ENCODE measurements at places on chromosomes 11 and 22.

- no peak for DNase-seq
These were observed 45.3 kb upstream of the HMGXB4 start for GRCh38 chr22:35212009-35212408.

GRCh38 chr11:35980686-35981390 is 37.0 kb downstream of the LDLRAD3 start:
- DNase-seq, result no peak

GRCh38 chr11:47257517-47258316 is at the start of gene NR1H3:
NR1H3 (plus strand) TSS chr11:47257996; CDS start chr11:47259217, 1,221 bp downstream.
- peak; percentile 58 for DNase-seq

- DNase-seq, result no peak
These were observed 5.8 kb downstream of the CYB5R2 start for GRCh38 chr11:7667460-7667859.

DNA sequence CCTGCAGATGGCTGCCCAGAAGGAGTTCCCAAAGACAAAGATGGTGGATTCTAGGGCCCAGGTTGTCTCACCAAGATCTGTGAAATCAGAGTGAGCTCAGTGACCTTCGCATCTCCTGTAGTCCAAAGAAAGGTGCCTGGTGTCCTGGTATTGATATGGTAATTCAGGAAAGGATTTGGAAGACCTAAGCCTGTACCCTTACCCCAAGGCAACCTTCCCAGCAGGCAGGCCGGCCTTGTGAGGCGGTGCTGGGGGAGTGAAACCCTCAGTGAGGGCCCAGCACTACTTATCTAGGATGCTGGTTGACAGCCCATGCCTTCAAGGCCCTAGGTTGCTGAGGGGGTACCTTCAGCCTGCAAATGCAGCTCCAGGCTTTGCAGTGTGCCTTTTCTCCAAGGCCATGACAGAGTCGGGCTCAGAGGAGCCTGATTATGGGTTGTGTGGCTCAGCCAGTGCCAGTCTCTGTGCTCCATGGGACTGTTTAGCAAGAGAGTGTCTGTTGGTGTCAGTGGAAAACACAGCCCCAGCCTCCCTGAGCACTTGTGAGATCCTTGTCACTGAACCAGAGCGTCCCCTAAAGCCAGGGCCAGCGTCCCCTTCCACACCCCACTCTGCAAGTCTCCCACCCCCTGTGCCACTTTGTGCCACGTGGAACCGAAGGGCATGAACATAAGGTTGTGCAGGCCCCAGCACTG is 72.8 kb upstream of the MYOD1 start:
- no peak for DNase-seq

- DNase-seq, result no peak
These were observed 24.5 kb downstream of the DUSP8 start for GRCh38 chr11:1547467-1548098.

DNA sequence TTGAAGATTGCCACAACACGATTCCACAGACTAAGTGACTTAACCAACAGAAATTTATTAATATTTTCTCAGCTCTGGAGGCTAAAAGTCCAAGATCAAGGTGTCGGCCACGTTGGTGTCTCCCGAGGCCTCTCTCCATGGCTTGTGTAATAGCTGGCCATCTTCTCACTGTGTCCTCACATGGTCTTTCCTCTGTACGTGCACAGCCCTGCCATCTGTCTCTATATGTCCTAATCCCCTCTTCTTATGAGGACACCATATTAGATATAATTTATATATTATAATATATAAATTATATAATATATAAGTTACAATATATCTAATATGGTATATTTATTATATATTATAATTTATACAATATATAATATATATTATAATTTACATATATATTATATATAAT is 25.1 kb upstream of the SCGB1A1 start:
- no peak for DNase-seq

DNA sequence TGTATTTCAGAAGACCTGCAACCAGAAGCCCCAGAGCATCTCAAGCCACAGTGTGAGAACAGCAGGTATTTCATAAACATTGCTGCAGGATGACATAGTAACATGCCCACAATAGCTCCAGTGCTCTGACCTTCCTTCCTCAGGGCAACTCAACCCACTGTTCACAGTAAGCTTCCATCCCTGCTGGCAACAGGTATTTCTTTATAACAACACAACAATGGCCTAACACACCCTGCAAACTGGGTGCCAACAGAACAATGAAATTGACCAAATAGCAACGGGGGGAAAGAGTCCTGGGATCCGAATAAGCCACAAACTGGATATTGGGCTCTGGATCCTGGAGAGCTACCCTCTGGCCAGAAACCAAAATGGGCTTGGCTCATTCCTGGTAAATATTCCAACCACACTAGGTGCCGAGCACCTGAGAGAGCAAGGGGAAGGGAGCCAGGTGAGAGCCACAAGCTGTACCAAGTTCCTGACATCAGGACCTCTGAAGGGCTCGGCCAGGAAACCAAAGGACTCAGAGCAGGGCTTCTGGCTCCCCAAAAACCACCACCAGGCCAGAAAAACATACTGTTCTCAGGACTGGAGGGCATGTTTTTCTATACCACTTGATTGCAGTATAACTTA is 99.5 kb downstream of the MICAL3 start:
- no peak for DNase-seq

DNA sequence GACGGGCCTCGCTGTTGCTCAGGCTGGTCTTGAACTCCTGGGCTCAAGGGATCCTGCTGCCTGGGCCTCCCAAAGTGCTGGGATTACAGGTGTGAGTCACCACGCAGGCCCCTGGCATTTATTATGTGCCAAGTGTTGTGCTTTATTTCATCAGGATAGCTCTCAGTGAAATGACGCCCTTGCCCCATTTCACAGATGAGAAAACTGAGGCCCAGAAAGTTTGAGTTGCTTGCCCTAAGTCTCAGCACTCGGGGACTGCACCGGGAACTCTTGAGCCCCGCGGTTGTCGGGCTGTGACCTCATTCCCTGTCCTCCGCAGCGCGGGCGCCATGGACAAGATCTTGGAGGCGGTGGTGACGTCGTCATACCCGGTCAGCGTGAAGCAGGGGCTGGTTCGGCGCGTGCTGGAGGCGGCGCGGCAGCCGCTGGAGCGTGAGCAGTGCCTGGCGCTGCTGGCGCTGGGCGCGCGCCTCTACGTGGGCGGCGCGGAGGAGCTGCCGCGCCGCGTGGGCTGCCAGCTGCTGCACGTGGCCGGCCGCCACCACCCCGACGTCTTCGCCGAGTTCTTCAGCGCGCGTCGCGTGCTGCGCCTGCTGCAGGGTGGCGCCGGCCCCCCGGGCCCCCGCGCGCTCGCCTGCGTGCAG is 7.3 kb downstream of the USP35 start:
- DNase-seq, result no peak

GRCh38 chr11:78606667-78607066 is 32.0 kb upstream of the NARS2 start:
- no peak for DNase-seq

- DNase-seq, result no peak
These were observed 20.4 kb downstream of the FBXO7 start for GRCh38 chr22:32494971-32495370.

DNA sequence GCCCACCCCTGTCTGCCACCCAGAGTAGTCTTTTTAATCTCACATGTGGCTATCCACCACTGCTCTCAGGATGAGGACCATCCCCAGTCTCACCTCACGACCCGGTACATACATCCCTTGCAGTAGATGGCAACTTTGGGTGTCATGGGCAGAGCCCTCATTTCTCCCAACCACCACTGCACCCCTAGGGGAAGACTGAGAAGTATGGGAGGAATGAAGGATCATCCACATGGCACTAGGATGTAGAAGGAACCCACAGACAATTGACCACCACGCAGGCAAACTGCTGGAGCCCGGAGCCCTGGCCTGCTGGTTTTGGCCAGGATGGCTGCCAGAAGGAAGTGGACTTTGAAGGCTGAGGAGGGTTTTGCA is 1.9 kb upstream of the SCARF2 start:
- DNase-seq, result no peak

DNA sequence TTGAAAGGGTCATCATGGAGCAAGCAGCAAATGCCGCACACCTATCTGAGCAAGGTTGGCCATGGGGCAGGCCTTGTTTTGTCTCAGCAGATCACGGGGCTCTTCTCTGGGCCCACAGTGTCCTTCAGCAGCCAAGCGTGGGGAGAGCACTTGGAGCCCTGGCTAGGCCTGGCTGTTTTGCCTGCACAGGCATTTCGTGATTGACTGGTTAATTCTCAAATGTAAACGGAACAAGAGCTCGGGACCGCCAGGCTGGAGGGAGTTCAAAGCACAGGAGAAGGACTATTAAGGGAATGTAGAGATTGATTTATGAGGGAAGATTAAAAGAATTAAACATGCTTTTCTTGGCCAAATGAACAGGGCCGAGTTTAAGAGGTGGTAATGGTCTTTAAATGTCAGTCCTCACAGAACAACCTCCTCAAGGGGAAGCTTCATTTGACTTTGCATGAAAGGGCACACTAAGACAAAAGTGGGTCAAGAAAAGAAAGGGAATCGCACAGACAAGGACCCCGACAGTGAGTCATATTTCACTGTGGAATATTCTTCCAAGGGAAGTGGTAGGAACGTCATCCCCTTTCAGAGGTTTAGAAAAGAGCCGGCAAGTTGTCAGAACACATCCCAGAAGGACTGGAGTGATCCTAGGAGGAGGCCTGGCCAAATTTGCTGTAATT is 20.7 kb downstream of the SPON1 start:
- no peak for DNase-seq

- no peak for DNase-seq
These were observed 37.6 kb upstream of the SYT13 start for GRCh38 chr11:45323601-45324249.

GRCh38 chr11:3859373-3859881 is 4.0 kb downstream of the STIM1 start:
- DNase-seq, result no peak

DNA sequence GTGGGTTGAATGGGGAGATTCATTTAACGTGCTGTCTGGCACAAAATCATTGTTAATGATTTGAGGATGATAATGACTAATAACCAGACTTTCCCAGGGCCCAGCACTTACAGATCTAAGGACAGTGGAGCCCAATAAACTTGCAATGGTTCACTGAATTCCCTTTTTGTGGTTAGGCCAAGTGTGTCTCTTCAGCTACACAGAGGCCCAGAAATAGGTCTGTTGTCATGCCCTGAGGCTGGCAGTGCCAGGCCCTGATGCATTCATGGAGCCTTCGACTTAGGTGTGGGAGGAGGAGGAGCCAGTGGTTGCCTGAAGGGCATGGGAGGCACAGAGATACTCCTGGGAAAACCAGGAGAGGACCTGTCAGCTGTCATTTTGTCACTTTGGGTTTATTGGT is 56.1 kb downstream of the KIAA1671 start:
- no peak for DNase-seq

DNA sequence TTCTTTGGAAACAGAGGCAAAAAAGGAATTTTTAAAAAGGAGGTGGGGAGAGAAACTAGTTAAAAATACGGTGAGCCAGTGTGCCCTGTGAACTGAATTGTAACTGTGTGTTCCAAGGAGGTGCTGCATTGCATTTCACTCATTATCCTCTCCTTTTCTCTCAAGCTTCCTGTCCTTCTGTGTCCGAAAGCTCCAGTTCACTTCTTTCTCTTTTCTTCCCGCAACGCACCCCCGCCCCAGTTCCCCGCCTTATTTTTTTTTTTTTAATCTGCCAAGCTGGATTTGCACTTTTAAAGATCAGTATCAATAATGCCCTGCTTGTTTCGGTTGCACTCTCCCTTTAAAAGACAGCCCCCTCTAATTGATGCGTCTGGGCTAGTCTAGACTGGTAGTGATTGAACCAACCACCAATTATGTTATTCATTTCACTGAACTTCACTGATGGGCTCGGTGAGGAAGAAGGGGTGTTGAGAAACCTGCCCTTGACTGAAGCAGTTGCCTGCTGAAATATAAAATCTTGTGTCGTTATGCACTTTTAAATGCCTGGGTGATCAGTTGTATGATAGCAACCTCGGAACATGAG is 18.5 kb downstream of the BLID start:
- no peak for DNase-seq
